ENCODE measurements at places on chromosomes 1 and 21.

DNA sequence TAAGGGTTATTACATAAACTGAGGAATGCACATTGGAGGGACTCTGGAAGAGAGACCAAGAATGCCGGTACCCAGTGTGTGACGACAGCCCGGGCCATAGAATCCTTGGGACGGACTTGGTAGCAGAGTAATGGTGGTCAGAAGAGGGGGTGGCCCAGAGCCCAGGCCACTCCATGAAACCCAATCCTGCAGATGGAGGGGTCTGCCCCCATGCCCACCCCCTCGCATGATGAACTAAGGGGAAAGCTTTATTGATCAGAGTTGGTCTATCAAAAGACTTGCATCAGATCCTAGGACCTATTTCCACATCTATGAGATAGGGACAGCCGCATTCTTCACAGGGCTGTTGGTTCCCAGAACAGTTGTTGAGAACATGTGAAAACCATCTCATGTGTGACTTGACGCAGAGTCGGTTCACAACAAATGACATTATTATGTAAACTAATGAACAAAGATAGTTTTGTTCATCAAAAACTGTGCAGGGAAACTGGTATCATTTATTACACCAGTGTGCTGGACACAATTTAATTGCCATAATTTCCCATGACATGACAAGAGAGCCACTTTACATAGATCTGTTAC, 21.5 kb upstream of the SDC3 start:
- DNase-seq = no peak

GRCh38 chr1:244352156-244352830, 99.4 kb downstream of the ADSS2 start:
- DNase-seq = no peak

DNA sequence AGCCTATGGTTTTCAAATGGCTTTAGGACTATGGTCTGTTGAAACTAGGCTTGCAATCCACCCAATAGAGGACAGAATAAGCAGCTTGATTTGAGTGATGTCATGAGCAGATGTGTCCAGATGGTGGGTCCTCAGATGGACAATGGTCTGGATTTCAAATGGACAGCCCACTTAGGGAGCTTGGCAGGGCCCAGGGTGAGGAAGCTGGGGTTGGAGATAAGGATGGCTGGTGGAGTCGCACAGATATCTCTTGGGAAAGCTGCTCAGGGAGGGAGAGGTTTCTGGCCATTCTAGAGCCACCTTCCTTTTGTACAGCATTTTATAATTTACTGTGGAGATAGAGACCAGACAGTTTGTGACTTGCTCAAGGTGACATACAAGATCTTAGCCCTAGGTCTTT, 55.0 kb downstream of the NFASC start:
- no peak for DNase-seq

GRCh38 chr1:231335663-231336602, 1.7 kb downstream of the EXOC8 start:
- DNase-seq = no peak

DNA sequence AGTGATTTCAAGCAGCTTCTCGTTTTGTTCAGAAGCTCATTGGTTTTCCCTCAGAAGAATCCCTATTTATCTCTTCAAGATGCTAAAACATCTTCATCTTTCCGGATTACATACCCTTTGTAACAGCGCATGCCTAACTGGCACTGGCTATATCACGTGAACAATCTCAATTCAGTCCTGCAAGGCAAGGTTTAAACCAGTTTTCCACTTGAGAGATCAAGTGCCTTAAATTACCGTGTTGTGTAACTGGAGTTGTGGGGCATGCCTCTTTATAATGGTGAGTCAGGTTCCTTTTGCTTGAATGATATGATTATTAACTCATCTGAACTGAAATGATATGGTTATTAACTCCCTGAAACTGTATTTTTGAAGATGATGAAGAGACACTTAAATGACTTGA, 11.0 kb upstream of the ZFP69B start:
- DNase-seq = no peak

- DNase-seq = no peak
Measured at GRCh38 chr1:156081180-156081916, 917 bp downstream of the MEX3A start.

GRCh38 chr1:71424536-71424935, 343.7 kb upstream of the ZRANB2 start:
- DNase-seq = no peak

DNA sequence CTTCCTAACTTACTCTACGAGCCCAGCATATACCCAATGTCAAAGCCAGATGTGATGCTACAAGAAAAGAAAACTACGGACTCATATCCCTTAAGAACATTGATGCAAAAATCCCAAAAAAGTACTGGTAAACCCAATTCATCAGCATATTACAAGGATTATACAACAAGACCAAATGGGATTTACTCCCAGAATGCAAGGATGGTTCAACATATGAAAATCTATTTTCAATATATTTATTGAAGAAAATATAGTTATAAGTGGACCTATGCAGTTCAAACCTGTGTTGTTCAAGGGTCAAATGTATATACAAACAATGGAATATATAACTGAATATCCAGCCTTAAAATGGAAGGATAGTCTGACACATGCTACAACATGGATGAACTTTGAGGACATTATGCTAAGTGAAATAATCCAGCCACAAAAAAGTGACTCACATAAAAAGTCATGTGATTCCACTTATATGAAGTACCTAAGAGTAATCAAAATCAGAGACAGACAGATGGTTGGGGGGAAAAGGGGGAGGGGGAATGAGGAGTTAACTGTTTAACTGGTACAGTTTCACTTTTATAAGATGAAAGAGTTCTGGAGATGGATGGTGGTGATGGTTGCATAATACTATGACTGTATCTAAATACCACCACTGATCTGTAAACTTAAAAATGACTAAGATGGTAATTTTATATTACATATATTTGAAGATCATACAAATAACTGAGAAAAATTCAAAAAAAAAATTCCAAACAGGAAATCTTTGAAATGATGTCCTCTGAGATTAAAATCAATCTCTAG, 3.7 kb upstream of the KLF18 start:
- DNase-seq = no peak

- DNase-seq = no peak
Measured at GRCh38 chr1:59900640-59901039, 25.9 kb downstream of the CYP2J2 start.

Measured in stimulated activated CD8-positive, alpha-beta memory T cell treated with anti-CD3 and anti-CD28 coated beads, Interleukin-15, amount 100 ng/mL, for 1 hour (primary cell).